Activated CD4-positive, alpha-beta T cell treated with anti-CD3 and anti-CD28 coated beads, Interleukin-2, amount 50 U/mL, for 48 hours (primary cell): ENCODE measurements at places on chromosomes 3 and 15.

GRCh38 chr3:120304616-120305015 lies 19.6 kb upstream of the GPR156 start:
- DNase-seq = no peak

DNA sequence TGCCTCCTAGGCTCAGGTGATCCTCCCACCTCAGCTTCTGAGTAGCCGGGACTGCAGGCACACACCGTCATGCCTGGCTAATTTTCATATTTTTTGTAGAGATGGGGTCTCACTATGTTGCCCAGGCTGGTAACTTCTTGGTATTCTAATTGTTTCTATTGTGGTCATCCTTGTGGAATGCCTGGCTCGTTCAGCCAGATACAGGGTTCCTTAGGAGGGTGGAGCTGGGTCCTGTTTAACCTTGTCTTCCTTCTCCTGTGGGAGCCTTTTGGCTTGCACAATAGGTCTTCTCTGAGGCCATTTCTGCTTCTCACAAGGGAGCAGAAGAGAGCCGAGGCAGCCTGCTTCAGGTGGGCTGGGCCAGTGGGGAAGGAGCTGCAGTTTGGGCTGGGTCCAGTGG lies 15.7 kb downstream of the PLEKHO2 start:
- no peak for DNase-seq

DNA sequence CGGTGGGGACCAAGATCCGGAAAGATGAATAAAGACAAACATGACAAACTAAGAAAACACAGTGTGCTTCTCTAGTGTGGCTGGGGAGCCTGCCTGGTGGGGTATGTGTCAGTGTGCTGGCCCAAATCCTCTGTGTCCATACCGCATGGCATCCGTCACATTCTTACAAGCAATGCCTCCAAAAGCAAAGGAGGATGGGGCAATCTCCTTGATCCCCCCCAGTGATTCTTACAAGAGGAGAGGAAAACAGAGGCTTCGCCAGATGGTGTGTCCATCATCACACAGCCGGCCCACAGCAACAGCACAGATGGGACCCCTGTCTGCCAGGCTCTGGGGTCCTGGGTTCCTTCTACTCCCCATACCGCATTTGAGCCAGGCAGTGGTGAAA lies 558 bp upstream of the IL17RC start:
- DNase-seq = no peak

- DNase-seq = no peak
Observed at GRCh38 chr3:115937054-115937453, 313.7 kb downstream of the GAP43 start.

GRCh38 chr3:58161435-58162398 lies 49.1 kb downstream of the DNASE1L3 start:
- no peak for DNase-seq
